Hematopoietic multipotent progenitor cell treated with erythropoietin and hydrocortisone succinate and interleukin-3 and kit ligand, for 8 days (in vitro differentiated cells): ENCODE measurements at places on chromosomes 5 and 9.
A peak's percentile ranks its signal among the peaks of the same experiment; 100 is the strongest.

GRCh38 chr9:18569941-18570630 is 96.1 kb downstream of the ADAMTSL1 start:
- DNase-seq: no peak

DNA sequence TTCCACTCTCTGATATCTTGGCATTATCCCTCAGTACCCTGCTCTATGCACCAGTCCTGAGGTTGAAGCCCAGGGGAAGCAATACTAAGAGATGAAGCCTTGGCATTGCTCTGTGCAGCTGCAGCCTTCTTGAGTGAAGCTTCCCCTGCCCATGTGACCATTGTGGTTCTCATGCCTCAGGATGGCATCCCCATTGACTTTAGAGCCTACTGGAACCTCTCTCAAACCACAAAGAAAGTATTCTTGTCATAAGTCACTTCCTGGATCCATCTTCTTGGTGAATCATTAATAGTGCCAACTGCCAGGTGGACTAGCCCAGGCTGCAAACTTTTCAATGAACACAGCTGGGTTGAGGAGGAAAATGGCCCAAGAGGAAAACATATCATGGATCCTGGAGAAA is 283.9 kb upstream of the RFX3 start:
- no peak for DNase-seq

- no peak for DNase-seq
Measured at GRCh38 chr5:150489360-150490295, 18.3 kb upstream of the NDST1 start.

DNA sequence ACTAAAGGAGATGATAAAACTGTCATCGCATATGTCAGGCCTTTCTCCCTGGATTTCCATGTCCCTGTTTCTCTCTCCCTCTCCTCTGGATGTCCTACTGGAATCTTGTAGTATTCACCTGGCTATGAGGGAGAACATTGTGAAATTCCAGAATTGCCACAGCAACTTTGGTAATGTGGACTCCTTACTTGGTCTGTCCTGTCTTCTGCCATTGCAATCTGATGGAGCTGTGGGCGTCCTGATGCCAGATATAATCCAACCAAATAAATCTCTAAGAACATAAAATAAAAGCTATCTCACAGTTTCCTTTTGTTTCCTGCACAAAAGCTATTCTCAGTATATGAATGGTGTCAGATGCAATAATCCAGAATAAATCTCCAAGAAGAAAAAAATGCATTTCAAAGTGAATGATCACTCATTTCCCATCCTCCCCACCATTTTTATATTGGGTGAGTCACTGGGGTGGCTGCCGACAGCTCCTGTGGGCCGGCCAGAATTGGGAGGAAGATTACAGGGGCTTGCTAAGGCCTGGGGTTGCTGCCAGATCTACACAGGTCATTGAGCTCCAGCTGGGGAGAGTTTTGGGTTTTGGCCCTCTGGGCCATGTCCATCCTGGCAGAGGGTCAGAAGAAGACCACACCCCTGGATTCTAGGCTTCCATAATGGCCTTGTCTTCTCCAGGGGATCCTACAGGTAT is 160.7 kb upstream of the PITX1 start:
- DNase-seq: no peak

DNA sequence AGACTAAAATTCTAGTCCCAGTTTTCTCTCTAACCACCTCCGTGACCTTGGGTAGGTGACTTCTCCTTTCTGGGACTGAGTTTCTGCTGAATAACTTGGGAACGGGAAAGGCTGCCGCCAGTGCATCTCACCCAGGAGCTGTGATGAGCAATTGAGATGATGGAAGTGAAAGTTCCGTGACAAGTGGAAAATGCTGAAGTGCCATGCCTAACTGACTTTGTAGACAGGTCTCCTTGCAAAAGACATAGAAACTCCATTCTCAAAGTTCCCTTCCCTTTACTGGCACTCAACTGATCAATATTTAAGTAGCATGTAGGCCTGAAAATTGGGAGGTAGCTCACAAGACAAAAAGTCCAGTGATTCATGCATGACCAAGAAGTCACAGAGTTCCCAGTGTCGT is 6.3 kb upstream of the ADAM19 start:
- DNase-seq: no peak

GRCh38 chr5:73129143-73129542 is 8.8 kb downstream of the TMEM171 start:
- DNase-seq: peak; percentile 10

GRCh38 chr5:93574491-93575305 is 6.3 kb downstream of the NR2F1-AS1 start:
- no peak for DNase-seq

- no peak for DNase-seq
Measured at GRCh38 chr9:8234316-8234715, 434.7 kb upstream of the DMAC1 start.

- DNase-seq: no peak
Measured at GRCh38 chr5:73997960-73998359, 372.0 kb downstream of the ARHGEF28 start.

GRCh38 chr5:123133438-123134100 is 44.5 kb downstream of the PRDM6 start:
- DNase-seq: no peak

DNA sequence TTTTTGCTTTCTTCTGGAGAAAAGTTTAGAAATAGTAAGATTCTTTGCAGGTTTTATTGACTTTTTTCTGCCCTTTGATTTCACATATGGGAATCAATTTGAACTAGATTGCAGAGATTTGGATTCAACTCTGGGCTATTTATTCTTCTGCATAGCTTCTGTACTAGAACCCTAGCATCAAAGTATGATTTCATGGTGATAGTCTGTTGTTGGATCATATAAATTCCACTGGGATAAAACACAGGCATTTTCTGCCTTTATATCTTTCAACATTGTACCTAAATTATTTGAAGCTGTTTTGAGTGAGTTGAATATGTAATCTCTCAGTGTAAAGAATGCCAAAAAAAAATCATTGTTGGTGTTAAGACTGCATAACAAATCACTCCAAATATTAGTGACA is 458.4 kb upstream of the MPDZ start:
- no peak for DNase-seq

- peak; percentile 85 for DNase-seq
Measured at GRCh38 chr5:173878224-173878967, 9.8 kb upstream of the CPEB4 start.

DNA sequence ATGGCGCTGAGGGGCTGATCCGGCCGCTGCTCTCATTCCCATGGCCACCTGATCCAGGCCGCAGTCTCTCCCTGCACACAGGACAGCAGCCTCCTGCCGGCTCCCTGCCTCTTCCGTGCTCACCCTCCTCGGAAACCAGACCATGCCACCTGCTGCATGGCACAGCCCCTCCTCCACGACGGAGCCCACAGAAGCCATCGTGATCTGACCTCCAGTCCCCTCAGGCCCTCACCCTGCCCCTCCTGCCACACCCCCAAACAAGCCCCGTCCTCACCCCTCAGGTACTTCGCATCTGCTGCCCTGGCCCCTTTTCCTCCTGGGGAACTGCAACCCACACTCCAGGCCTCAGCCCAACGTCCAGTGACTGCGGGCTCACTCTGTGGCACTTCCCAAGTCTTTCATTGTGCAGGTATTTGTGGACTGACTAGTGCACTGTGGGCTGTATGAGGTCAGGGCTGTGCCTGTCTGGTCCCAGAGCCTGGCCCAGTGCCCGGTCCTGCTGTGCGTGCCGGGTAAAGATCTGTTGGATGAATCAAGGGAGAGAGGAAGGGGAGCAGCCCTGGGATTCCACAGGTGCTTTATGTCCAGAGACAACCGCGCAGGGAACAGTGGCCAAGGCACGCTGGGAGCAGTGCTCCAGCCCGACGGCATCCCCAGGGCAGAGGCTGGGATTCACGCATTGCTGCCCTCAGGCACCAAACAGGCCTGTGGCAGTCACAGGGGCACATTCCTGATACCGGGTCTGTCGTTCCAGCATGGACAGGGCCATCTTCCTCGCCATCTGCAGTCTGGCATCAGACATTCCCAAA is 86.1 kb downstream of the ADAMTS2 start:
- DNase-seq: no peak

GRCh38 chr5:156783092-156783491 is 67.0 kb upstream of the PPP1R2B start:
- DNase-seq: no peak
